ENCODE measurements at places on chromosomes 13 and 19.

DNA sequence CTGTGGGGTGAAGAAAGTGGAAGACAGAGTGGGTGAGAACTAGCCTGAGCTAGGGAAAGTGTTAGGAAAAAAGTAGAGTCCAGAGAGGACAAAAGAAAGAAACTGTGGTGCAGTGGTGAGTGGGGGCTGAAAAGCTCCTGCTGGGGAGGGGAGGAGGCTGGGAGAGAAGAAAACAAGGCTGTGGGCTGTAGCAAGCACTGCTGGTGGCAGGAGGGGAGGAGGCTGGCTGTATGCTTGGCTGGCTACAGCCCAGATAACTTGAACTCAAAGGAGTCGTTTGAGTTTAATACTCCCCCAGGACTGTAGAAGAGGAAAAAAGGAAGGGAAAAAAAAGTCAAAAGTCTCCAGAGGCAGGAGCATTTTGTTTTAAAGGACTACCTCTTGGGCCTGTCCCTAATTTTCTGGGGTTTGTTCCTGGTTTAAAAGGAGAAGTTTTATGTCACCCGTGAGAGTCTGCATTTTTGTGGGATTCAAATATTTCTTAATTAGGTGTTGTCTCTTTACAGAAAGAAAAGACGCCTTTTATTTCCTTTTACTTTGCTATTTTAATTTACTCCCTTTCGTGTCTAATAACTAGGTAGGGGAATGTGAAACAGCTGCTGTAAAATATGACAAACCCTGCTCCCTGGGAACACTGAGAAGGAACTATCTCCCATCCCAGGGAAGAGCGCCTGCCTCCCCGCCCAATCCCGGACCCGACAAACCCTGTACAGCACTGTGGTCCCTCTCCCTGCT lies 21.7 kb downstream of the ZIC5 start:
- no peak for DNase-seq

DNA sequence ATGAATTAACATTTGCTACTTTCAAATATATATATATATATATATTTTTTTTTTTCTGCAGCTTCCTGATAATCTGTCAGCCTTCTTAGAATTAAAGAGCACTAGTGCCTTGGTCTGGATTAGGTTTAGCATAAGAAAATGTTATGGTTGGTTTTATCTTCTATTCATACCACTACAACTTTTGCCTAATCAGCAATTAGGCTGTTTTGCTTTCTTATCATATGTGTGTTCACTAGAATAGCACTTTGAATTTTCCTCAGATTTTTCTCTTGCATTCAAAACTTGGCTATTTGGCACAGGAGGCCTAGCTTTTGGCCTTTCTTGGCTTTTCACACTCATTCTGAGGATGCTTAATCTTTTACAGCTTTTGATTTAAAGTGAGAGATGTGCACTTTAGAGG lies 1468.1 kb downstream of the PCDH9 start:
- no peak for DNase-seq

DNA sequence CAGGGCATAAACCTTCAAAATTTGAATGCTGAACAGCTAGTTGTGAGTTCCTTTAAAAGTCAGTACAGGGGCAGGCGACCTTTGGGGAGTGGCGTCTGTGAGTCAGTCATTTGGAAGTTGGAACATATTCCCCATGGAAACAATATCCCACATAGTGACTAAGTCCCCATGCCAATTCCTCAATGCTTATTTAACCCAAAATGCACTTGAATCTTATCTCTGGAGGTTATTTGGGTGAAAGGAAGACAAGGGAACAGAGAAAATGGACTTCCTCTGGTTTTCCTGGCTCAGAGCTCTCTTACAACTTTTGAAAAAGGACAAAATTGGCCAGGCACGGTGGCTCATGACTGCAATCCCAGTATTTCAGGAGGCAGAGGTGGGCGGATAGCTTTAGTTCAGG lies 479.2 kb upstream of the NBEA start:
- no peak for DNase-seq

- DNase-seq, result no peak
Observed at GRCh38 chr19:18214779-18215433, 11.1 kb upstream of the RAB3A start.

- no peak for DNase-seq
Observed at GRCh38 chr13:22800526-22801401, 380.0 kb upstream of the SGCG start.

DNA sequence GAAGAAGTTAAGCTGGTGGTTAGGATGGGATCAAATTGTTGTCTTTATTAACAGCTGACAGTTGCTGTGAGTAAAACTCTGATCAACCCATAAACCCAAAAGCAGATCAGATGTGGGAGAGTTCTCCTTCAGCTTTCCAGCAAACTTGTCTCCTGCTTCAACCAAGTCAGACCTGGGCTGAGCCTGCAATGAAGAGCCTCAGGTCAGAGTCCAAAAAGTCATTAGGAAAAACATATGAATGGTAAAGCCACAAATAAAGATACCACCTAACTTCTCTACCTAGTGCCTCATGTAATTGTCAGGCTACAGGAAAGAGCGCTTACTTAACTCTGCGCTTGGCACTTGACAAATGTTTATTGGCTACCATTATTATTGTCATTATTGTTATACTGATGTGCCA lies 21.9 kb upstream of the UBE2L5 start:
- DNase-seq, result no peak
